Activated CD8-positive, alpha-beta memory T cell treated with anti-CD3 and anti-CD28 coated beads for 24 hours (primary cell): ENCODE measurements at places on chromosomes 11 and 22.
A peak's percentile ranks its signal among the peaks of the same experiment; 100 is the strongest.

- DNase-seq = no peak
These were observed 510.6 kb upstream of the ARHGAP42 start for GRCh38 chr11:100176456-100176855.

GRCh38 chr22:45019861-45020655 lies 10.3 kb upstream of the PHF21B start:
- no peak for DNase-seq

DNA sequence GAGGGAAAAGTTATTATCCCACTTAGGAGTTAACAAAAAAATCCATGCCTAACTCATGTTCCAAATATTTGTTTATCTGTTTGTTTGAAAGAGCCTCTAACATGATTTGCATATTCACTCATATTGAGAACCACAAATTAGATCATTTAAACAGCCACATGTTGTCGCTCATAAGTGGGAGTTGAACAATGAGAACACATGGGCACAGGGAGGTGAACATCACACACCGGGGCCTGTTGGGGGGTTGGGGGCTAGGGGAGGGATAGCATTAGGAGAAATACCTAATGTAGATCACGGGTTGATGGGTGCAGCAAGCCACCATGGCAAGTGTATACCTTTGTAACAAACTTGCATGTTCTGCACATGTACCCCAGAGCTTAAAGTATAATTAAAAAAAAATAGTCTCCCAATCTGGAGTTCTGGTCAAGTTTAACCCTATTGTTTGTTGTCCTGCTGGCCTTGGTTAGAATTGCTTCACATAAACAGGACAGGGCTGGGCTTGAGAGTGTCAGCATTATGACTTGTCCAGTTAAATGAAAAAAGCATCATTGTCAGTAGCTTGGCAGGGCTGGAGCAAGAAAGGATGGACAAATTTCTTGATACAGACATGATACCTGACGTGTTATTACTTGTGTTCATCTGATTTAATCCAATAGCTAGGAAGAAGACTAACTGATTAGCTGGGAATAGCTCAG lies 57.8 kb upstream of the PSMA1 start:
- DNase-seq = no peak

- no peak for DNase-seq
These were observed at the start of gene SLC22A6 for GRCh38 chr11:62984451-62984991. SLC22A6 (minus strand) TSS chr11:62984967; CDS start chr11:62984690, 277 bp downstream.

DNA sequence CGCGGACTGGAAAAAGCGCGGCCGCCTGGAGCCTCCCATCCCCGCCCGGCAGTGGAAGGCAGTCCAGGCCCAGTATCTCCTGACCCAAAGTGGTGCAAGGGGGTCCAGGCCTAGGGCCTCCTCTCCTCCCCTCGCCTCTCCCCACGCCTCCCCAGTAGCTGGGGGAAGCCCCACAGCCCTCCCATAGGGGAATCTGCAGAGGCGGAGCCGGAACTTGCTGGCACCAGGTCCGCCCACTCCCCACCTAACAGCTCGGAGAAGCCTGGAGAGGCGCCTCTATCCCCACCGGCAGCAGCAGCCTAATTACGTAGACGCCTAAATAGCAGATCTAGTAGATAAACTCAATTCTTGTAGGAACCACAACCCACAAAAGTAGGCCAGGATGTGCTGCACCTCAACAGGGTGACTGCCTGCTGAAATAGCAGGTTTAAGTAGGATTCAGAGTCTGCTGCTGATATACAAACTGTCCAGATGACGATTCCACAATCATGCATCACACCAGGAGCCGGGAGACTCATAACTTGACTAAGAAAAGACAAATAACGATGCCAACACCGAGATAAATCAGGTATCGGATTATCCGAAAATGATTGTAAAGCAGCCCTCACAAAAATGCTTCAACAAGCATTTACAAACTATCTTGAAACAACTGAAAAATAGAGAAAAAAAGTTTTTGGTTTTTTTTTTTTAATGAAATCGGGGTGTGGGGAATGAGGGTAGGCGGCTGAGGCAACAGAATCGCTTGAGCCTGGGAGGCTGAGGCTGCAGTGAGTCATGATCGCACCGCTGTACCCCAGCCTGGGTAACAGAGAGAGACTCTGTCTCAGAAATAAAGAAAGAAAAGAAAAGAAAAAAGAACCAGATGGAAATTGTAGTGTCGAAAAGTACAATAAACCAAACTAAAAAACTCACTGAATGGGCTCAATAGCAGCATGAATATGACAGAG lies 11.4 kb upstream of the BRD1 start:
- DNase-seq = peak; percentile 88

GRCh38 chr11:58905011-58905720 lies 34.1 kb upstream of the GLYATL1 start:
- DNase-seq = no peak

- DNase-seq = no peak
These were observed 2.6 kb upstream of the MEI1 start for GRCh38 chr22:41696703-41697102.

- DNase-seq = no peak
These were observed 167.1 kb downstream of the C11orf91 start for GRCh38 chr11:33533386-33534052.

GRCh38 chr22:50183141-50183971 lies 2.4 kb upstream of the TRABD start:
- no peak for DNase-seq

- DNase-seq = no peak
These were observed 2.0 kb downstream of the MYOD1 start for GRCh38 chr11:17721242-17721999.

- DNase-seq = no peak
These were observed 911 bp downstream of the FGF19 start for GRCh38 chr11:69702769-69703452.

DNA sequence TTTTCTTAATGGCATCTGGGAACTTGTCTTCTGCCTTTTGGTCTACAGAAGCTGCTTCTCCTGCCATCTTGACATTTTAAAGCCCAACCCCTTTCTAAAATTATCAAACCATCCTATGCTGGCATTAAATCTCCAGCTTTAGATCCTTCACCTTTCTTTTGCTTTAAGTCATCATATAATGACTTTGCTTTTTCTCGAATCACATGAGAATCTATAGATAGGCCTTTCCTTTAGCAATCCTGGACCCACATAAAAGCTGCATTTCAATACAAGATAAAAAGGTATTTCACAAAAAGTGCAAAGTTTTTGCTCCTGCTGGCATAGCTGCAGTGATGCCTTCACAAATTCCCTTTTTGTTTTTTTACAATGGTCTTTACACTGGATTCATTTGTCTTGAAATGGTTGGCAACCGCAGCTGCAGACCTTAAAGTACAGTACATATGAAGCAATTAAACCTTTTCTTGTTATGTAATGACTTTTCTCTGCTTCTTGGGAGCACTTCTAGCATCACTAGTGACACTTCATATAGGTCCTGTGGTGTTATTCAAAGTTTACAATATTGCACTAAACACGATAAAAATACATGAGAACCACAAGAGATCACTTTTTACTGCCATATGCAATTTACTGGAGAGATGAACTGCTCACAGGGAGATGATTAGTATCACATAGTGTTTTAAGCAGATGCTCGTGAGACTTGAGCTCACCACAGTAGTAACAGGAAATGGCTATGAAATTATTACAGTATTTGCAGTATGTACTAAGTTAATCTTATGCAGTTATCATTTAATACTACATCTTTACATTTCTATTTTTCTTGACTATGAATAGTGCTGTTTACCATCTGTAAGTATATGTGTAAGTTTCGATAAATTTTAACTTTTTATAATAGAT lies 41.6 kb downstream of the ACER3 start:
- DNase-seq = no peak
